LHCN-M2 (cell line): ENCODE measurements at places on chromosomes 6 and 20.

- peak; percentile 59 for DNase-seq
Observed at GRCh38 chr20:1324598-1325172, 4.3 kb downstream of the SDCBP2 start.

- no peak for DNase-seq
Observed at GRCh38 chr6:52103623-52104022, 16.2 kb upstream of the PKHD1 start.

DNA sequence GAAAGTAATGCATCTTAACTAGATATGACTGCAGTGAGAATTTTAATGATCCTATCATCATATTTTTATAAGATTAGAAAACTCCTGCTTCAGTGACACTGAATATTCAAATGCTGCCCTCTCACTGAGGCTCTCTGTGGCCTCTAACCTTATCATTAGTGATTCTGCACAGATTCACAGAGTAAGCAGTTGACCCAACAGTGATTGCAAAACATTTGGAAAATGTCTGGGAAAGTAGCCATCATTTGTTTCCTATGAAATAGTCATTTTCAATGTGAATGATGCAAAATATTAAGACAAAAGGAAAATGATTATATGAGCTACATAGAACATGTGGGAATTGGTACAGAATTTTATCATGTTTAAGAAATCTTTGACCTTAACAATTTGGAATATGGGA lies 210.3 kb downstream of the TBX18 start:
- peak; percentile 54 for DNase-seq

DNA sequence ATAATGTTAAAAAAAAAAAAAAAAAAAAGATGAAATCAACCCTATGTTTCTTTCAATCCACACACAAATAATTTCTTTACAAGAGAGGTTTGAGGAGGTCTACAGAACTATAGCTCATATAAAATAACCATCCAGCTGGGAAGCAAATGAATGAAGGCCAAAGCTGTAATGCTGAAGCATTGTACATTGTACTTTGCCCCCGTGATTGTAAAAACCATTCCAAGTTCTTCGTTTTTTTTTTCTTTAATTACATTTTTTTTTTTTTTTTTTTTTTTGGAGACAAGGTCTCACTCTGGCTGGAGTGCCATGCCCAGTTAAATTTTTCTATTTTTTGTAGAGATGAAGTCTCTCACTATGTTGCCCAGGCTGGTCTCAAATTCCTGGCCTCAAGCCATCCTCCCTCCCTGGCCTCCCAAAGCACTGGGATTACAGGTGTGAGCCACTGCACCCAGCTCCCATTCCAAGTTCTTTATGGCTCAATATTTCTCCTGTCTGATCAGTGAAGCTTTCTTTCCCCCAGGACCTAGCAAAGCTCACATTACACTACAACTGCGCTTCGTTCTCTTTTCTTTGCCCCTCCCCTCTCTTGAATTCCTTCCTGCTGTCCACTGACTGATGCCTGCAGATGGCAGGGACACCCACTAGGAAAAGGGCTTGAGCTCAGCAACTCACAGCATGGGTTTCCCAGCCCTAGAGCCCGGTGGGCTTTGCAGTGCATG lies 53.0 kb upstream of the NOP56 start:
- DNase-seq, result peak; percentile 57

- DNase-seq, result no peak
Observed at GRCh38 chr20:57060407-57061050, 205.9 kb downstream of the BMP7 start.

DNA sequence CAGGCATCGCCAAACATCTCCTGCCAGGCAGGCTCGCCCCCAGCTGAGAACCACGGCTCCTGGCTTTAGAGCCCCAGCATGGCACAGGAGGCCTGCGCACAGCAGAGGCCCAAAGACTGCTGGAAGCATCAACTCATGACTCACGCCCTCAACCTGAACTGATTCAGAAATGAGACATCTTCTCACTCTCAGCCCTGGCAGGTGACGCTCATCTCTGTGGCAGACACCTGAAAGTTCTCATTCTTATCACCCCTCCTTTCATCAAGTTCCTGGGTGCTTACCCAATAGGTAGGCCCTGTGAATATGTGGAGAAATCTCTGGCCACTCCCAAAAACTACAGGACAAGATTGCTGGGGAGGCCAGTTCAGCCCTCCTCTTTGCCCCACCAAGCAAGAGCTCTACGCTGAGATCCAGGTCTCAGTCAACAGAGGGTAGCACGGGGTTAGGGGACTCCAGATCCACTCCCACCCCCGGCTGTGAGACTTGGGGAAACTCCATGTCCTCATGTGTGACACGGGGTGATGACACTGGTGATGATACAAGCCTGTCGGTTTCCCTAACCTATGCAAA lies 11.3 kb downstream of the NFATC2 start:
- no peak for DNase-seq

DNA sequence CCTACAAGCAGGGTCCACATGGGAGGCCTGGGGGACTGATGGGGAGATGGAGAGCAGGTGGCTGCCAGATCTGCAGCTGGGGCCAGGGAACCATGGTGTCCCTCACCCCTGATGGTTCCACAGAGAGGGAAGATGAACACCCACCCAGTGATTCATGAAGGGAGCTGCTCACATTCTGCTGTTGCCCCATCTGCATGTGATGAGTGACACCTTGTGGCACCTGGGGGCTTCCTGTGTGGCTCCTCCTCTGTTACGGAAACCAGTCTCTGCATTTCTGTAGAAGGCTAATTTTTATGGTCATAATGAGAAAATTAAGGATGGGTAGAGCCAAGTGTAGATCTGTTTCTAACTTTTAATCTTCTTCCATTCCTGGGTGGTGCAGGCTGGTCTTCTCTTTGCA lies 217.1 kb downstream of the SMOC2 start:
- no peak for DNase-seq

- no peak for DNase-seq
Observed at GRCh38 chr6:115982453-115982852, 78.2 kb downstream of the FRK start.

DNA sequence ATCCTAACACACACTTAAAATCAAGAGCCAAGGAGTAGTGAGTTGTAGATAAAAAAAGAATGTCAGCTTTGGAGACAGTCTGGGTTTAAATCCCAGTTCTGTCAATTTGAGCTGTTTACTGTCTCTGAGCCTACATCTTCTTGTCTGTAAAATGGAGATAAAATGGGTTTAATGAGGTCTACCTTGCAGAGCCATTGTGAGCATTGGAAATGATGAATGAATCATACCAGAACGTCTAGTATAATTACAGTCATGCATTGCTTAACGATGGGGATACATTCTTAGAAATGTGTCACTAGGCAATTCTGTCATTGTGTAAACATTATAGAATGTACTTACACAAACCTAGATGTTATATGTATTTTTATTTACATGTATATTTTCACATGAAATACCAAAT lies 17.6 kb upstream of the SGK2 start:
- peak; percentile 36 for DNase-seq

DNA sequence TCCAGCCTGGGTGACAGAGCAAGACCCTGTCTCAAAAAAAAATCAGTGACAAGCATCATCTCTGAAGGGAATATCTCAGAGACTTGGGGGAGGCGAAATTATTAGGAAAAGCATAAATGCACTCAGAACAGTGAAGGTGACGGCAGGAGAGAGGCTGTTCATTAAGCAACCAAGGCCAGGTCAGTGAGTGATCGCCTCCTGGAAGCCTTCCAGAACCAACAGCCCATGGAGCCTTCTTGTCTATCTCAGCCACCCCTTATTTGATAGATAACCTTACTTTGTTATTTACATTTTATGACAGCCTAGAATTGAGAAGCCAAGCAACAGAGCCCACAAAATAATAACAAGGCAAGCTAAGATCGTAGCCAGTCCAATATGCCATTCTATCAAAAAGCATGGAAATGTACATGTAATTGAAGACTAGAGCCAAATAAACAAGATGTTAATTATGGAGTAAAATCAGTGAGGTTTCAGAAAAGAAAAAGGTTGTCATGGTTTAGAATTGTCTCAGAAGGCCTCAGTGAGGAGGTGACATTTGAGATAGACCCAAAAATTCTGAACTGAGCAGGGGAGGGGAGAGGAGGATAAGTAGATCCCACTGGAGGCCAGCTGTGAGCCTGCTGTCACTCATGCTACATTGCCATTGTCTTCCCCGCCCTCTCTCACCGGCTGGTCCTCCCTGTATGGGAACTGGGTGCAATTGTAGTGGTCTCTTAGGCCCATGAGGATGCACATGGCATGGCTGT lies 17.8 kb downstream of the BNIP5 start:
- DNase-seq, result no peak
